NCI-H146 (cell line): ENCODE measurements at places on chromosomes 1 and 21.

DNA sequence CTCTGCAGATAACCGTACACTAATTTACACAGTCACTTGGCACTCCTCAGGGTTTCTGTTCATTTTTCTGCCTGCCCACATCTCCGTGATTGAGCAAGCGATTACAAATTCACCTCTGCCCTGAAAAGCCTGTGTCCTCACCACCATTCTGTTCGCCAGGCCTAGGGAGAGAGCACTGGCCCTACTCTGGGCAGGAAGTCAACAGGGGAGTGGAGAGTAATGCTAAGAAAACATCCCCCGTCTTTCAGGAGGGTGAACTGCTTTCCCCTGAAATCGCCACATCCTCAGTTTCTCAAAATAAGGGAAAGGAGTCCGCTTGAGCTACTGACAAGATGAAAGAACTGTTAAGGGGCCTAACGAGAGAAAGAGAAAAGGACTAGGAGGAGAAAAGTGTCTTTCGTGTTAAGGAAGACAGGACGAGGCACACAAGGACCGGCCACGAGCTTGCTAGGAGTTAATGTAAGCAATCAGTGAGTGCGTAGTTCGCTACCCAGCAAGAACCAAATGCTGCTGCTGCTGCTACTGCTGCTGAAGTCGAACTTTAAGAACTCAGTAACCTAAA, 632 bp downstream of the PEX19 start:
- DNase-seq, result peak; percentile 21

DNA sequence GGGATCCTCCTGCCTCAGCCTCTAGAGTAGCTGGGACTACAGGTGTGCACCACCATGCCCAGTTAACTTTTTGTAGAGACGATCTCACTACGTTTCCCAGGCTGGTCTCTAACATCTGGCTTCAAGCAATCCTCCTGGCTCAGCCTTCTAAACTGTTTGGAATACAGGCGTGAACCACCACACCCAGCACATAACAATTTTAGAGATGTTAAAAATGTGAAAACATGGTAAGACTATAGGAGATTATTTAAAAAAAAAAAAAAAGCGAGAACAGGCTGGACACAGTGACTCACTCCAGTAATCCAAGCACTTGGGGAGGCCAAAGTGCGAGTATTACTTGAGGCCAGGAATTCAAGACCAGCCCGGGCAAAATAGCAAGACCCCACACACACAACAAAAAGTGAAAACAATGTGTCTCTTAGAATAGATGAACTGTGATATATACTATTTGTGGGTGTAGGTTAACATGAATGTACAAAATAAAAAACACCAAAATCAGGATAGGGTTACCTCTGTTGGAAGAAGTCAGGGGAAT, 19.6 kb downstream of the CCDC18 start:
- DNase-seq, result no peak

GRCh38 chr1:67834246-67834877, 1.1 kb upstream of the GNG12 start:
- DNase-seq, result no peak

- DNase-seq, result no peak
Measured at GRCh38 chr21:34595457-34595856, 19.5 kb downstream of the RCAN1 start.

- DNase-seq, result no peak
Measured at GRCh38 chr21:18468790-18469189, 65.2 kb upstream of the TMPRSS15 start.

GRCh38 chr1:3031401-3032221, 10.3 kb downstream of the ACTRT2 start:
- DNase-seq, result no peak

DNA sequence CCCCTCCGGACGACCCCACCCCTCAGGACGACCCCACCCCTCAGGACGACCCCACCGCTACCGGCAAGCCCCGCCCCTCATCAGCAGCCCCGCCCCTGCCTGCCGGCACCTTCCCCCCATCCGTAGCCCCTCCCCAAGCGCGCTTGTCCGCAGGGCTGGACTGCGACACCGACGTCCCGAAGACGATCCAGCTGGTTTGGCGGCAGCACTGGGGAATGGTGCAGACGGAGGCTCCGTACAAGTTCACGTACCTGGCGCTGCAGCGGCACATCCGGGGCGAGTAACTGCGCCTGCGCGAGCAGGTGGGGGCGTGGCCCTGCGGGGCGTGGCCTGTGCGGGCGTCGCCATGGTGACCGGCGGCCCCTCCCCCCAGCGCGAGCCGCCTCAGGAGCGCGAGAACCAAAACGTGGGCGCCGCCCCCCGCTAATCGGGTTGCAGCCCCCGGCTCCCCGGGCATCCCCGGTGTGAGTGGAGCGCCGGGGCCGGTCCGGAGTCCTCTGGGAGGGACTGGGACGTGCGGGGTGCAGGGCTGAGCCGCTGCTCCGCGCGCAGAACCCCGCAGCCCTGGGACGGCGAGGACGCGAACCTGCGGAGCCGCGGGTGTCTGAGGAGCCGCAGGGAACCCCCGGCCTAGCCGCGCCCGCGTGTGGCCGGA, 4.9 kb downstream of the RNF223 start:
- peak; percentile 74 for DNase-seq

GRCh38 chr1:72197786-72198185, 84.6 kb downstream of the NEGR1 start:
- no peak for DNase-seq

GRCh38 chr1:18484276-18484675, 3.5 kb downstream of the KLHDC7A start:
- no peak for DNase-seq

DNA sequence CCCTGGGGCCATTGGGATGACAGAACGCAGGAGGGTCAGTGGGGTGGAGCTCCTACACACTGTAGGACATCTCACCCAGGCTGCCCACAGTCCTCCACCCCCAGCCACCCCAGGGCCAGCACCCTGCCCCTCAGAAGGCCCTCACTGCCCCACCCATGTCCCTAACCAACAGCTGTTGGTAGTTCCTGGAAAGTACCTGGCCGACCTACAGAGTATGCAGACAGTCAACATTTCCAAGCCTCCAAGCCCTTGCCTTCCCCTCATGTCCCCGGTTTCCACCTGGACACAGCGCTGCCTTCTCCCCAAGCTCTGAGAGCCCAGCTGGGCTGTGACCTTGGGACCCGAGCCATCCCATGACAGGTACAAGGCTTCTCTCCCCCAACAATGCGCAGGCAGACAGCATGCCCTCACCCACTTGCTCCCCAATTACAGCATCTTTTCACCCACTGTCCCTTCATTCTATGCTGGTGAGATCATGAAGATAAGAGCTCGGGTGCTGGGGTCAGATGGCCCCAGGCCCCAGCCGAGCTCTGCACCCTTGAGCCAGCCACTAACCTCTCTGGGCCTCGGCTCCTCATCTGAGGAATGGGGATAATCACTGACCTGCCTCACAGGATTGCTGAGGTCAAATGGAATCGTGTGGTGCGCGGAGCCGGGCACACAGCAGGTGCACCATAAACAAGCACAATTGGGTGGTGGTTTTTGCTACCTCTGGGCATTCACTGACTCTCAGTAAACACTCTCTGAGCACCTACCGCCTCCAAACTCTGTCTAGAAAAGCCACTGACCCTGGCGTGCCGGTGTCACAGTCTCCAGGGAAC, 11.2 kb downstream of the LAPTM5 start:
- DNase-seq, result no peak

DNA sequence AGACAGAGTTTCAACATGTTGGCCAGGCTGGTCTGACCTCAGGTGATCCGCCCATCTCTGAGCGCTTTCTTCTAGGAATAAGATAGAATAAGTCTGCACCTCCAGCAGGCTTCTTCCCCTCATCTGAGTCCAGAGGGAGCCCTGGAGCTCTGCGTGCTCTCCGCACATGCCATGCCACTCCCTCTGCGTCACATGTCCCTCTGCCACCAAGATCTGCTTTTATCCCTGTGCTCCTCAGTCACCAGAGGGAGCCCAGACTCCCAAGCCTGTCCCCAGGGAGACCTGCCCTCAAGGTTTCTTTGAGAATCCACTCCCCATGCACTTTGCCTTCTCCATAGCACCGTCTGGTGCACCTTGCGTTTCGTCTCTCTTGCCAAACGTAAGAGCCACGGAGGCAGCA, 213.0 kb downstream of the CAMTA1 start:
- DNase-seq, result peak; percentile 5

- no peak for DNase-seq
Measured at GRCh38 chr1:21874328-21874727, 62.3 kb downstream of the LDLRAD2 start.

- no peak for DNase-seq
Measured at GRCh38 chr1:220380885-220381284, 108.6 kb upstream of the RAB3GAP2 start.

DNA sequence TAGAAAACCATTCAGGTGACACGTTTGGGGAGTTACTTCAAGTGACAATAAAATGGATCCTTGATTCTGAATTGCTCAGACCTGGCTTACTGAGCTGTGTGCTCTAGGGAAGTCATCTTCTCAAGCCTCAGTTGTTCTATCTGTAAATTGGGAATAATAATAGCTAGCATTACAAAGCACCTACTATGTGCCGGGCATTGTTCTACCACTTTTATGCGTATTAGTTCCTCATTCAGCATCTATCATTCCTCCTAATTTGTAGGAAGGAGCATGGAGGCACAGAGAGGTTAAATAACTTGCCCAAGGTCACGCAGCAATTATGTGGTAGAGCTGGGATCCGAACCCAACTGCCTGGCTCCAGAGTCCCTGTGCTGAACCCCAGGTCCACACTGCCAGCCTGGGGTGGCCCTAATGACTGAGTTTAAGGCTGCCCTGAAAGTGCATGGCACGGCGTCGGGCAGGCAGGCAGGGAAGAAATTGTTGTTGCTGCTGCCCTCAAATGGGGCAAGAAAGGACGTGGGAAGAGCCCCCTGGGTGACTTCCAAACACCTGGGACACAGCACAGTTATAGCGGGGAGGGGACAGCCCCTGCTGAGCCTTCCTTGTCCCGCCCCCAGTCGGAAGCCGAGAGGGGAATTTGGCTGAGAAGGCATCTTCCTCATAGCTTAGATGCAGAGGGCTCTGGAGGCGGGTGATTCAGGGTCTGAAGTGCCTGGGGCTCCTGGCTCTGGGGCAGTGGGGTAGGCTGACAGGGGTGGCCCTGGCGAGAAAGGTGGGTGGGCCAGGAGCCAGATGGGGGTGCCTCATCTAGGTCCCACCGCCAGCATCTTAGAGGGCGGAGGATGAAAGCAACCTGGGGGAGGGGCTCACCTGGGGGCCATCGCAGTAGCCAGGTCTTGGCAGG, 86.5 kb upstream of the IFFO2 start:
- DNase-seq, result no peak

DNA sequence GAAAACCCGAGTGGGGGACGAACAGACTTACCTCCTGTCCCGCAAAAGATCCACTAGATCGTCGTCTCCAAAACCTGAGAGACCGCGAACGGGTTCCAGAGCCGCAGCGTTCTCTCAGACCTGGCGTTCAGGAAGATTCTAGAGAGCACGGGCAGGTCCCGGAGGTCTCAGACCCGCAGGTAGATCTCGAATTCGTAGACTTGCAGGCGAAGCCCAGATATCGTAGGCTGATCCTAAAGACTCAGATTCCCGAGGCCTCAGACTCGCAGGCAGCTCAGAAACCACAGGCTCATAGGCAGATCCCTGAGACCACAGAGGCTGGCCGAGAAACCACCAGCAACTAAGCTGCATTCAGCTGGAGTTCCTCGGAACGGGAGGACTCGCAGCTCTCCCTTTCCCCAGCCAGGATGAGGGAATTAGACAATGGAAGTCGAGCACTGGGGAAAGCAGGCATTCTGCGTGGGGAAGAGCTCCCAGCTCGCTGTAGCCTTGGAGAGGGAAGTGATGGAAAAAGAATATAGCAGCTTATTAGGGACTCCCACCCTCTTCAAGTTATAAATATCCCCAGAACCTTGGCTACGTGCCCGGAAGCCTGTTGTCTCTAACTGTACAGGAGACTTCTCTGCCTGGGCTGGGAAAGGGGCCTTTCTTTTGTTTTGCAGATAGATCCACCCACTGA, at the start of gene ZNF436:
ZNF436 (minus strand) TSS at position 502 of the 679 bp plus-strand sequence. CDS start 1,831 bp downstream, outside the sequence.
- peak; percentile 78 for DNase-seq

GRCh38 chr1:56540467-56540866, 38.9 kb downstream of the PLPP3 start:
- DNase-seq, result no peak

- no peak for DNase-seq
Measured at GRCh38 chr1:245370905-245371581, 216.3 kb downstream of the KIF26B start.

DNA sequence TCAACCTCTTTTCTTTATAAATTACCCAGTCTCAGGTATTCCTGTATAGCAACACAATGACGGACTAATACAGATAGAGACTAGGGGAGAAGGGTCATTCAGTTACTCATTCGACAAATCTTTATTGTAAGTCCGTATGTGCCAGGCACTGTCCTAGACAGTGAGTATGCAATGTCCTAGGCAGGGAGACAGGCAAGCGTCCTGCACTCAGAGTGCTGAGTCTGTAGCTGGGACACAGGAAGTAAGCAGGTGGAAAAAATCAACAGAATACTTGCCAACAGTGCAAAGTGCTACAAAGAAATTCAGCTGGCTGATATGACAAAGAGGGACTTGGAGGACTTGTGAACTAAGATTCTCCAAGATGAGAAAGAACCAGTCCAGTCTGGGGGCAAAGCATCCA, 92.2 kb upstream of the ZBTB40 start:
- DNase-seq, result no peak

DNA sequence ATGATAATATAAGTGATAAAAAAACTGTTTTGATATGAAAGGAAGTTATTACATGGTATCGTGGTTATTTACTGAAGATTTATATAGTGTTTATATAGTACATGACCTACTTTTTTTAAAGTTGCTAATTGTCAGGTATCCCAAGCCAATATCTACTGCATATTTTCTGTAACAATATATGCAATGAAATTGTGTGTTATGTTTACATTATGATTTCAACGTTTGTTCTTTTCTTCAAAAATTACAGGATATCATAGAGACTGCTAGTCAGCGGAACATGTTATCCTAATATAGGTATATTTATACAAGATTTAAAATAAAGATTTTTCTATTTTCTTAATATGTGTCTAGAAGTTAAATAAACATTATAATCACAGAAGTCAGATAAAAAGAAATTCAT, 167.5 kb upstream of the DPYD start:
- DNase-seq, result no peak

- no peak for DNase-seq
Measured at GRCh38 chr1:68140536-68140935, 90.1 kb upstream of the DIRAS3 start.

DNA sequence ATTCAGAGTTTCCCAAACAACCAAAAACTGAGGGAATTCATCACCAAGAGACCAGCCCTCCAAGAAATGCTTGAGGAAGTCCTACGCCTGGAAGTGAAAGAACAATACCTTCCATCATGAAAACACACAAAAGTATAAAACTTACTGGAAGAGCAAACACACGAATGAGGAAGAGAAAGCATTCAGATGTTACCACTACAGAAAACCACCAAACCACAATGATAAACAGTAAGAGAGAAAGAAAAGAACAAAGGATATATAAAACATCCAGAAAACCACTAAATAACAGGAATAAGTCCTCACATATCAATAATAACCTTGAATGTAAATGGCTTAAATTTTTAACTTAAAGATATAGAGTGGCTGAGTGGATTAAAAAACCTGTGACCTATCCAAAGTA, 58.5 kb upstream of the BCL10 start:
- no peak for DNase-seq

- DNase-seq, result peak; percentile 45
Measured at GRCh38 chr1:92877081-92877711, 45.4 kb downstream of the RPL5 start.
